Activated naive CD4-positive, alpha-beta T cell treated with anti-CD3 and anti-CD28 coated beads, Interleukin-2, amount 10 ng/mL, durations not matched to agents 7 days and 5 days (primary cell): ENCODE measurements at places on chromosomes 5 and 9.

- no peak for DNase-seq
These were observed 25.2 kb downstream of the TMEM252 start for GRCh38 chr9:68515326-68516017.

DNA sequence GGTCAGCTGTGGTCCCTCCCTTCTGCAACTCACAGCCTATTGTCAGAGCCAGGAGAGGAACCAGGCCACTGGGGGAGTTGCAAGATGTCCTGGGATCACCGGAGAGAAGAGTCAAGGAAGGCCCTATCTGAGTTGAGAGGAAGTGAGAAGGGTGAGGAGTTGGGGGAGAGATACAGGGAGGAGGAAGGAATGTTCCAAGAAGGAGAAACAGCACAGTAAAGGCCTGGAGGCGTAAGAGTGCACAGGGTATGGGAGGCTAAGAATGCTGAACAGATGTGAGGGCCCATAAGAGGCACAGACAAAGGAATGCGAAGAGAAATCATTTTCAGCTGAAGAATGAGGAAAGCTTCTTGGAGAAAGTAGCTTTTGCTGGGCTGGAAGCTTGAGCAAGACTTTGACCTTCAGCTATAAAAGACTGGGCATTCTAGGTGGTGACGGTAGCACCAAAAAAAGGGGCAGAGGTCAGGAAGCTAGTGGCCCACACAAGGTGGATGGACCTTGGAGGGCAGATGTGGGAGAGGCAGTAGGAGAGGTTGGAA lies 21.6 kb upstream of the CSF1R start:
- no peak for DNase-seq

- DNase-seq: no peak
These were observed 393.0 kb downstream of the NTRK2 start for GRCh38 chr9:85062385-85063022.

- no peak for DNase-seq
These were observed 280.6 kb downstream of the NR2F1-AS1 start for GRCh38 chr5:93300309-93300923.

DNA sequence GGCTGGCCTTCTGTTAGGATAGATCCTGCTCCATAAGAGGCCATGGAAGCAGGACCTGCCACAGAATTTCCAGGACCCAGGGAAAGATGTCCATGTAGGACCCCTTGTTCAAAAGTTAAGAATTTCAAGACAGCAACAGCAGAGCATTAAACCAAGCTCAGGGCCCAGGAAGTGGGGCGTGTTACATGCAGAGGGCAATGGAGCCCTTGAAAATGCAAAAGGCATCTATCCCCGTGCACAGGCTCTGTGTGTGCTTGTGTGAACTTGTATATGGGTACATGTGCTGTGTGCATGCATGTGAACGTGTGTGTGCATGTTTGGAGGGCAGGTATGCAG lies 14.4 kb upstream of the NKD2 start:
- DNase-seq: no peak

DNA sequence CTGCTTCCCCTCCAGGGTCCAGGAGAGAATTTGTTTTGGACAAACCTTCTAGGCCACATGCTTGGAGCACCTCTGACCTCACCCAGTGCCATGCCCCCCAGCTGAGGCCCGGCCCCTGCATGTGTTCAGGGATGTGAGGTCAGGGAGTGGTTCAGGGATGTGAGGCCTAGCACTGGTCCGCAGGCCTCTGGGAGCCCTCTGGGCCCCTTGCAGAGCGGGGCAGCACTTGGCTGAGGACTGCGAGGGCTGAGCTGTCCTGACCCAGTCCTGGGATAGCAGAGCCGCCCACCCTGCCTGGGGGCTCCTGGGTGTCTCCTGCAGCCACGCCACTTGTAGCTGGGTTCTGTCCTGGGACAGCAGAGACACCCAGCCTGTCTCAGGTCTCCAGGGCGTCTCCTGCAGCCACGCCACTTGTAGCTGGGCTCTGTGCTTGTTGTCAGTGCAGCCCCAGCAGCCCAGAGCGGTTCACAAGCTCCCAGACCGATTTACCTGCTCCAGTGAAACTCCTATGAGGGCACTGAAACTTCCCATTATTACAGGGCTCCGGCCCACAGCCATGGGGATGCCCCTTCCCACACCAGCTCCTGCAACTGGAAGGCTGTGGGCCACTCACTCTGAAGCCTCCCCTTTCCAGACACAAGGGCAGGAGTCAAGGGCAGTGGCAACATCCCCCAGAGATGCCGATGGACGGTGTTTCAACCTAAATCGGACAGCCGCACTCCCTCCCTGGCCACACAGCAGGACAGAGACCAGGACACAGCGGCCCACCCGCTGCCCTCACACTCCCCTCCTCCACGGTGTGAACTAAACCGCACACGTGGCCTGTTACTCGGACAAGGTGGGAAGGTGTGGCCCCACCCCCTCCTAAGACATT lies 5.4 kb upstream of the CEP72 start:
- no peak for DNase-seq

- no peak for DNase-seq
These were observed 8.3 kb upstream of the MED7 start for GRCh38 chr5:157150995-157151394.

DNA sequence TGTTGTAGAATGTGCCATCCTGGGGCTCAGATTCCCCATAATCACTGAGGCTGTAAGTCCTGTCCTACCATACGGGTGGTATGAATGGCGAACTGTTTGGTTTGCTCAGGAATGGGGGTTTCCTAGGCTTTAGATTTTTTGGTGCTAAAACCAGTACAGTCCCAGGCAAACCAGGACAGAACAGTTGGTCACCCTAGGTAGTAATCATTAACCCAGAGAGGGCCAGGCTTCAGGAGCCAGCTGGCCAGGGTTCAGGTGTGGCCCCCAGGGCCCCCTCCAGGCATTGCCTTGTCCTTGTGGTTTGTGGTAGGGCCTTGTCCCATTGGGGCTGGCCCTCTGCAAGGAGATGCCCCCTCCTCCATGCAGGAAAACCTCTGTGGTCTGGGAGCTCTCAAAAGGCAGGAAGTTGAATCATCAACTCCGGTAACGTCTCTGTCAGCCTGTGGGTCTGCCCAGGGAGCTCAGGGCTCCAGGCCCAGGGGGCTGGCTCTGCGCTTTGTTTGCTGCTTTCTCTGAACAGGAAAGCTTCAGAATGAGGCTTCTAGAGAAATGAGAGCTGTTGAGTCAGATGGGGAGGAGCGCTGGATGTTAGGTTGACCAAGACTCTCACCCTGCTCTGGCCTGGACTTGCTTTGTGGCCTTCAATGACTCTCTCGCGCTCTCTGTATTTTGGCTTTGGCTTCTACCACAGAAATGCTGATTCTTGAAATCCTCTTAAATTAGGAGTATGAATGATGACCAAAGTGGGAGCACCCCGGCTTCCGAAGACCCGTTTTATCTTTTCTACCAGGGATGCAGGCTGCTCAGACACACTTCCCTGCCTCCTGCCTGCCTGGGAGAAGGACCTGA lies 22.2 kb upstream of the JADE2 start:
- peak; percentile 80 for DNase-seq

GRCh38 chr5:116091416-116091815 lies 6.6 kb downstream of the COMMD10 start:
- DNase-seq: no peak

- DNase-seq: no peak
These were observed 569.8 kb downstream of the CTNND2 start for GRCh38 chr5:11334404-11334803.

DNA sequence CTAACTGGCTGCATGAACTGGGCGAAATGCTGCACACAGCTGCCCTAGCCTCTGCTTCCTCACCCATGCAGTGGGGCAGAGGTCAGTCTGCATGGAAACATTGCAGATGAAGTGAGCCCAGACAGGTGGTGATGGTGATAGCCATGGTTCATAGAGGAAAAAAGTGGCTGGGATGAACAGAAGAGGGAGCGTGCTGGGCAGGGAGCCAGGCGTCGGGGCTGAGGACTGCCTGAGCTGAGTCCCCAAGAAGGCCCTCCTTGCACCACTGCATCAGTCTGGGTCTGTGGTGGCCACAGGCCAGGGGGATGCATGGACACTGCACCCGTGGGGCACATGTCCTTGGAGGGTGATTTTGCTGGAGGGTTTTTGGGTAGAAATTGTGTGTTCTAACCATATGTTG lies 80.5 kb downstream of the AMBP start:
- DNase-seq: no peak

- no peak for DNase-seq
These were observed 51.7 kb downstream of the SLC12A2 start for GRCh38 chr5:128135286-128135685.

DNA sequence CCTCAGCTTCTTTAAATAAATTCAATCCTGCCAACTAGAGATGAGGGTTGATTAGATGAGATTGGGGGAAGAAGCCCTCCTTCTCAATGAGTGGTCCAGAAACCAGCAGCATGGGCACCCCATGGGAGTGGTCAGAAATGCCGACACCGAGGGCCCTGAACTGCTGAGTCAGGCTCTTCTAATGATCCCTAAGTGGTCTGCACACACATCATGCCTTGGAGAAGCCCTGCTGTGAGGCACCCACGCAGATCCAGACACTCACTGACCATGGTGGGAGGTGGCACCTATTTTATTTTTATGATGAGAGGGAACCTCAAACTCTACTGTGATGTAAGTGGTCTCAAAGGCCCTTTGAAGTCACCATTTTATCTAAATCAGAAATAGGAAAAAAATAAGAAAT lies 72.3 kb upstream of the BOD1 start:
- DNase-seq: no peak

DNA sequence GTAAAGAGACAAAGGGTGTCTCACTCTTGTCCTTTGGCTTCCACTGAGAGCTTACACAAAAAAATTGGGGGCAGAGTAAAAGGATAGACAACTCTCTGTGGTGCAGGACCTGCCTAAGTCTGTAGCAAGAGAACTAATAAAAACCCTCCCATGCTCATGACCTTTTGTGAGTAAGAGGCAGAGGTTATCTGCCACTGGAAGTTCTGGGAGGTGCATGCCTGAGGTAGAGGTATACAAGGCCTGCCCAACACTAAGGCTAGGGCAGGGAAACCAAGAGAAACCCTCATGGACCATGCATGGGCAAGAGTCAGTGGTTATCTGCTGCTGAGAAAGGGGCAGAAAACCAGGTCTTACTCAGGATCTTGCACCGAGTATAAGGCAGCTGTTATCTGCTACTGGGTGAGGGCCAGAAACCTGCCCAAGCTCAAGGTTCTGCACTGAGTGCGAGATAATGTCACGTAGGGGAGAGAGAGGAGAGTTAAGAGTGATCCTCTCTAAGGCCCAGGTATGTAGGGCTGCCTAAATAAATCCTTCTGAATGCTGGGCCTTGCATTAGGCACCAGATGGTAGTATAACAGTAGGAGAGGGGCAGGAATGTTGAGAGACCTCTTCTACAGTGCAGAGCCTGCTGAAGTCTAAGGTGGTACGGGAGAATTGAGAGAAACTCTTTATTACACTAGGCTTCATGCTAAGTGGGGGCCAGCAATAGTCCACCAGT lies 143.4 kb downstream of the MACROH2A1 start:
- no peak for DNase-seq

DNA sequence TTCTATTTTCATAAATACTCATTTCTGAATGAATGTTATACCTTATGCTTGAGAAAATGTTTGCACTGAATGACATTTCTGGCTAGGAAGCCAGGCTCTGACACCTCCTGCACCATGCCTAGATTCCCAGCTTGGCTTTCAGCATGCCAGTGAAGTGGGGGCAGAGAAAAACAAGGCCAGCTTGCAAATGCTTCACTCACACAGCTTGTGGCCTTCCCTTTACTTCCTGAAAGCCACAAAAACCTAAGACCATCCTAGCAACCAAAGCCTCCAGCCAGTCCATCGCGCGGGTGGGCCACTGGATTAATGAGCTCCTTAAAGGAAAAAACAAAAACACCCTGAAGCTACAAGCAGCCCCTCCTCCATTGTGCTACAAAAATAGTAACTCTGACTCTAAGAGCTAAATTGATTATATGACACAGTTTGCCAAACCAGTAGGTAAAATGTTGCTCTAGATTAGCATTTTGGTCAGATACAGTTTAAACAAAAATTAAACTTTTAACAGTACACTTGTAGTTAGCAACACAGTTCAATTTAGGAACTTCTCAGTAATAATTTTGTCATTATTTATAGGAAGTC lies 159.9 kb downstream of the TSSK1B start:
- DNase-seq: no peak

- no peak for DNase-seq
These were observed 3.1 kb downstream of the ZER1 start for GRCh38 chr9:128768606-128769005.

DNA sequence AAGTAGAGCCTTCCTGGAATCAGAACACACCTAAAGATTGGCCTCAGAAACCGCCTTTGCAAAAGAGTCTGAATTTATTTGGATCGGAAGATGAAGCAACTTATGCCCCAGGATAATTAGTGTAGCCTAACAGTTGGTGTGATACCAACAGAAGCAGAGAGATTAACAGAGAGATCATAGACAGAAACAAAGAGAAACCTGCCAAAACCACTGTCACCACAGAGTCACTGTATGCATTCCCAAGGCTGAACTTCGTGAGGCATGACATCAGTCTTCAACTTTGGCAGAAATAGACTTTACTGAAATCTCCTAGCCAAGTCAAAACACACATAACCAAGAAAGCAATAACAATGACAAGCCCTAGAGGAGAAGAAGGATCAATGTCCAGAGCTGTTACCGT lies 361.8 kb downstream of the ELAVL2 start:
- DNase-seq: no peak

GRCh38 chr5:135011355-135012032 lies 22.5 kb downstream of the PITX1 start:
- DNase-seq: no peak

DNA sequence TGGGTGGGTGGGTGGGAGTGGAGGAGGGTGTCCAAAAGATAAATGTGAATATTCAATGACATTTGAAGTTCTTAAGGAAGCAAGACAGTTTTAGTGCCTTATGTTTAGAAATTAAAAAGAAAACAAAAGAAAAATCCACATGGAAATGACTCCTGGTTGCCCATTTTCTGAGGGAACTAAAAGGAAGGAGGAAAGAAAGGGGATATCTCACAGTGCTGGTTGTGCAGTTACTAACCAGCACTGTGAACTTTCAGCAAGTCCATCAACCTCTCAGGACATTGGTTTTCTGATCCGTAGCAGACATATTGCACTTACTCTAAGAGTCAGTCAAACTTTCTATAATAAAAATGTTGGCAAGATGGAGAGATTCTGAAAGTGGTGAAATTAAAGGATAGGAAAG lies 431.0 kb upstream of the CLINT1 start:
- DNase-seq: no peak

- no peak for DNase-seq
These were observed 2.6 kb upstream of the SVEP1 start for GRCh38 chr9:110582156-110582555.

DNA sequence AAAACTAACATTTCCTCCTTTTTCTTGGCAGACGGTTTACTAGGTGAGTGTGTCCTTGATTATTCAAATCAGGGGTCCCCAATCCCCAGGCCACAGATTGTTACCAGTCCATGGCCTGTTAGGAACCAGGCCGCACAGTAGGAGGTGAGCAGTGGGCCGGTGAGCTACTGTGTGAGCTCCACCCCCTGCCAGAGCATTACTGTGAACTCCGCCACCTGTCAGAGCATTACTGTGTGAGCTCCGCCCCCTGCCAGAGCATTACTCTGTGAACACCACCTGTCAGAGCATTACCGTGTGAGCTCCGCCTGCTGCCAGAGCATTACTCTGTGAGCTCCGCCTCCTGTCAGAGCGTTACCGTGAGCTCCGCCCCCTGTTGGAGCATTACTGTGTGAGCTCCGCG lies 14.3 kb upstream of the PDCD6 start:
- DNase-seq: no peak
